ENCODE measurements at places on chromosomes 2 and 18.

GRCh38 chr18:7482342-7482741 lies 84.8 kb upstream of the PTPRM start:
- DNase-seq = no peak

DNA sequence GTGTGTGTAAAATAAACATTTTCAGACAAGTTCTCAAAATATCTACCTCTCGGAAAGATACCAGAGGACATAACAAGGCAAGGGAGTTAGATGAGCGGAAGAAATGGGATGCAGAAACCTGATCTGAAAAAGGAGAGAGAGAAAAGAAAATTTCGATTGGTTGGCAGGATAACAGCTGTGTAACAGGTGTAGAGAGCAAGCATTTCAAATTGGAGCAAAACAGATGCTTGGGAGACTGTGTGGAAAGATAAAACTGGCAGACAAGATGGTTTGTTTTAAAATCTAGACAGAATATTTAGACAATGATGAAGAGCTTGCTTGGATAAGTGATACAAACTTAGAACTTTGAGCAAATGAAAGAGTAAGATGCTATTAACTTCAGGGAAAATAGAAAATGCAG lies 20.2 kb downstream of the CHST9 start:
- DNase-seq = no peak

GRCh38 chr2:33529771-33530481 lies 53.5 kb downstream of the RASGRP3 start:
- no peak for DNase-seq

- no peak for DNase-seq
Measured at GRCh38 chr2:161386228-161386824, 29.8 kb upstream of the TBR1 start.

GRCh38 chr2:178927173-178927572 lies 120.0 kb upstream of the TTN start:
- DNase-seq = no peak

- no peak for DNase-seq
Measured at GRCh38 chr2:42967959-42968674, 175.7 kb upstream of the HAAO start.

GRCh38 chr2:121596221-121597080 lies 52.8 kb downstream of the CLASP1 start:
- peak; percentile 21 for DNase-seq

- no peak for DNase-seq
Measured at GRCh38 chr18:8808001-8808400, 102.6 kb downstream of the MTCL1 start.

DNA sequence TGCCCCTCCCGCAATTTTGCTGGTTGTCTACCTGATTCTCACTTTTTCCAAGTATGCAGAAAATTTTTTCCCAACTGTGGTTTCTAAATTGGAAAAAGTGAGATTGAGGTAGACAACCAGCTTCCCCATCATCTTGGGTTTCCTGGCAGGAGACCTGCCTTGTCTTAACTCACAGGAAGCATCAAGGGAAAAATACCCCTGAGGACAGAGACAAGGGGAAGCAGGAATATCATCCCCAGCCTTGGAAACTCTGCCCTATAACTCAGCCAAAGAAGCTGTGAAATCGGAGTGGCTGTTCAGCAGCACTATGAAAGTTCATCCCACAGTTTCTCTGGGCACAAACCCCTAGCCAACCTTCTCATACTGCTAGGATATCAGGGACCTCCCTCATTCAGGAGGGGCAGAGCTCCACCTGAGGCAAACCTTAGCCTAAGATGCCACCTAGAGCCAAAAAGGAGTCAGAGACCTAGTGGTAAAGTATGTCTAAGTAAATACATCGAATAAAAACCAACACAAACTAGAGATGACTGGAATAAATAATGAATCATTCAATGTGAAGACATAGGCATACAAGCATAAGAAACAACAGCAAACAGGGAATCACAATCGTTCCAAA lies 68.2 kb downstream of the ZSWIM2 start:
- no peak for DNase-seq

DNA sequence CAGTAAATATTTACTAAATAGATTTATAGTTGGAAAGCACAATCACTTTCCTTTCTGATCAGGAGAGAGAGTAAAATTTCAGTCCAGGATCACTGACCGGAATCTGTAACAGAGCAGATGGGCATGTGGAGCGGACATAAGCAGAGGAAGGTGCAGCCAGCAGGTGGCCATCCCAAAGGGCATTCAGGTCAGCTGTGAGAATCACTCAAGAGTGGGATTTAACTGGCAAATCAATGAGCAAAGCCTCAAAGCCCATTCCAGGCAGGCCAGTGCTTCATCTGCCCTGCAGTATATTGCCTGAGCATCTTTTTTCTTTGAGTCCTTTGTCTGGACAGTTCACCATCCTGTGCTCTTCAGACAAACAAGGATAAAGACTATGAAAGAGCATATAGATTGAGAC lies 166.4 kb upstream of the SLC14A2 start:
- DNase-seq = no peak

DNA sequence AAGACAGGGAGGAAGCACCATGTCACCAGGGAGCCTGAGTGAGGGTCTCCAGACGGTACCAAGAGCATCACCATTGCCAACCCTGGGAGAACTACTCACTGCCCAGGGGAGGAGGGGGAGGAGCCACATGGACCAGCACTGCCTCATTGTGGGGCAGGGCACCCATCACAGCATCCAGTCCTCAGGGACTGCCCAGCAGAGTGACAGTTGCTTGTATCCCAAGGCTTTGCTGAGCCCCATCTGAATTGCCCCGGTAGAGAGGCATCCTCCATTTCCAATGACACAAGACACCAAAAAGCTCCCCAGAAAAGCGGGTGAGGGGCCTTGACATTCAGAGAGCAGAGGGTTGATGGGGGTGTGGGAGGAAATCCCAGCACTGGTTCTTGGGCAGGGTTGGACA lies 6.8 kb upstream of the CIB4 start:
- no peak for DNase-seq

DNA sequence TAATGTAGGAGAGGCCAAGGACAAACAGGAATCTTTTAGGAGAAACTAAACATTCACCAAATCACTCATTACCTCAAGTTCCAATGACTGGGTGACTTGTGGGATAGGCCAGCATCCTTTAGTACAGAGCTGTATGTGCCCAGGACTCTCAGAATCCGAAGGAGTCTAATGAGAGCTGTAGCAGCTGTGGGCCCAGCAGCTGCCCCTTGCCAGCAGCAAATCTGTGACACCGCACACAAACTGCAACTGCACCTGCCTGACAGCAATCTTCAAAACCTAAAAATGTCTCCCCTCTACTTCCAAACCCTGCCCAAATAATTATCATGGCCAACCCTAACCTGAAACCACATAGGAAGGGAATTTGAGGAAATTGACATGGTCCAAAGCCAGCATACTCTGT lies 44.5 kb upstream of the ACVR2A start:
- DNase-seq = no peak

DNA sequence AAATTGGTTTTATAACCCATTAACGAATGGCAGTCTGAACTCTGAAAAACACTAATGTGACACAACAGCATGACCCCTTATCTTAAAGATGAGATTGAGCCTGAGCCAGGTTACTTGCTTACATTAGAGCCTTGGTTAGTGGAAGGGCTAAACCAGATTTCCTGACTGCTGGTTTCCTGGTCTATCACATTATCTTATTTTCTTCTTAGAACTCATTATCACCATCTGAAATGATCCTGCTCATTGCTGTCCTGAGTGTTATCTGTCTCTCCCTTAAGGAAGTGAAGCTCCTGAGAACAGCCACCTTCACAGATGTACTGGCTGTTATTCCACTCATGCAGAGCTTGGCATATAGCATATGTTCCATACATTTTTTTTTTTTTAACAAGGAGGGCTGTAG lies 9.0 kb upstream of the NRP2 start:
- DNase-seq = no peak

- DNase-seq = peak; percentile 45
Measured at GRCh38 chr18:46623541-46623940, 33.5 kb downstream of the LOXHD1 start.

DNA sequence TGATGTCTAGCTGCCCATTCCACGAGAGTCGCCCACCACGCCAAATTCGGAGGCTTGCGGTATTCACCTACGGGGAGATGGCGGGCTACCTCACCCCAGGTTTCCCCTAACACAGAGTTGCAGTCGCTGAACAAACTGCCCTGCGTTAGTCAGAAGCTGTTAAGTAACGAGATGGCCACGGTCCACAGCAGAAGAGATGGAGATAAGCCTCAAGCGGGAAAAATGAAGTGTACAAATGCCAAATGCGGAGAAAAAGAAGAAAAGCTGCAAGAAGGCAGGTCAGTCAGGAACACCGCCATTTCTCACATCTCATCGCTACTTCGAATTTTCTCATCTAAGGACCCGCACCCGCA lies 425 bp downstream of the ASB3 start:
- DNase-seq = peak; percentile 34

DNA sequence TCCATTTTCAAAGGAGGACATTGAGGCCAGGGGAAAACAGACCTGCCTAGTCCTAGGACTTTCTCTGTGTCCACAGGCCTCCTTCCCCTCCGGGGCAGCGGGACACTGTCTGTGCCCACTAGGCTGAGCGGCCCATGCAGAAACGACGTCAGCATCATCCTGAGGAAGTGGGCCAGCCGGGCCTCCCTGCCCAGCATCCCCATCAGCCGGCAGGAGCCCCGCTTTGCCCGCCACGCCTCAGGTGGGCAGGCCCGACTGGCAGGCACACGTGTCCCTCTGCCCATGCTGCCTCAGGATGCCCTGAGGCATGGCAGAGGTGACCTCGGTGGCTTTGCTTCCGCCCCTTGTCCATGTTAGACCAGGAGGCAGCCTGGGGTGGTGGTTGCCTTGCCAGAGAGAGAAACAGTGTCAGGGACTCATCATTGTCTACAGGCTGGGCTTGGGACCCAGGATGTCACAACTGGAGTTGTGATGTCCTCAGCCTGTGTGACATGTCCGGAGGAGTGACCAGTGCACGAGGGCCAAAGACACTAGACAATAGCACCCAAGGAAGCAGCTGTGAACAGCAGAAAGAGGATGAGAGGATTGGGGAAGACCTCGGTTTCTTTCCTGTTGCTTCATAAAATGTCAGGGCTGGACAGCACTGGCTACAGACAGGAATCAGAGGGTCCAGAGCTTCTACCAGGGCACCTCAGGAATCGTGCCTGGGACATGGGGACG lies 36.8 kb downstream of the TOGARAM2 start:
- DNase-seq = no peak

- DNase-seq = no peak
Measured at GRCh38 chr2:108554528-108554927, 20.3 kb downstream of the LIMS1 start.

DNA sequence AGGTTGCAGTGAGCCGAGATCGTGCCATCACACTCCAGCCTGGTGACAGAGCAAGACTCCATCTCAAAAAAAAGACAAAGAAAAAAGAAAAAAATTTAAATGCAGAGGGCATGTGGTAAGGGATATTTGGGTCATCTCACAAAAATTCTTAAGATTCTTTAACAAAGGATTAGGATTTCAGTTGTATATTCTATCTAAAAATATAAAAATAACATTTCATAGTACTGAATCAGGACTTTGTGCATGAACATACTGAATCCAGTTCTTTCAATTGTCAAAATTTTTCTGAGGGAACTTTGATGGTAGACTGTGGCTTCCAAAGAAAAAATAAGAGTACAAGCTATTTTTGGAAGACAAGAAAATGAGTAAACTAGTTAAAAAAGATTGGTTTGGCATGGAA lies 6.5 kb upstream of the PPP3R1 start:
- no peak for DNase-seq

DNA sequence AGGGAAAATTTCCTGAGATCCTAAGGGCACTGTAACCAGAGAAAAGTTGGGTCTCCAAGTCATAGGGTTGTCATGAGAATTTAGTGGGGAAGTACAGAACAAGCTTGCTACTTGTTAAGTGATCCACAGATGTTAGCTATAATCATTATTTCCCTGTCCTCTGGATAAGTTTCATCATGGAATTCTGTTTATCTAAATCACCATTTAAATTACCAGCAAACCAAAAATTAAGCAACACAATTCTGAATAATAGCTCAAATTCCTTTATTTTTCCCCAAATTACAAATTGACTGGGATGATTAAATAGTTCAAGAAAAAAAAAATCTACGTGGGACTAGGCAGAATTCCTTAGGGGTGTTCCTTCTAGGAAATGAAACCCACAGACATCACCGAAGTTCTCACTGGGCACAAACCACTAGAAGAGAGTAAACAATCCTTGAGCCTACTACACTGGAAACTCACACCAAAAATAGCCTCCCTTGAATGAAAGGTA lies 159.5 kb downstream of the COL6A3 start:
- DNase-seq = no peak

GRCh38 chr18:47882641-47883040 lies 47.8 kb downstream of the SMAD2 start:
- no peak for DNase-seq

GRCh38 chr2:11750422-11750821 lies 4.0 kb downstream of the LPIN1 start:
- peak; percentile 56 for DNase-seq

DNA sequence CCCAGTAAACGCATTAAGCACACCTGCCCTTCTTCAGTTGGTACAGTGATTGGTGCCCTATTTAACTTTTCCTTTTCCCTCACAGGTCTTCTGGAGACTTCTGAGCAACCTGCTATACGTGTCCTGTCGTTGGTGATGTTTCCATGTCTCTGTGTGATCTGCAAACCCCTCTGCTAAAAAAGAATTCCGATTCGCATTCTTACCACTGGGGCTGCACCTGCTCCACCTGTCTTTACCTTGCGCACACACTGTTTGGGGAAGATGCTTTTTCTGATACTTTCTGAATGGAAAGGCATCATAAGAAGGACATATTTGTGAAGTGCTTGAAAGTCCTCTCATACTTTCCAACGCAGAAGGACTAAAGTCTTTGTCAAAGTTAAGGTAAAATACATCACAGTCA lies 323.9 kb upstream of the SOX11 start:
- no peak for DNase-seq

- DNase-seq = peak; percentile 86
Measured at GRCh38 chr2:85826990-85827878, 61.6 kb downstream of the ST3GAL5 start.

- DNase-seq = no peak
Measured at GRCh38 chr2:110770959-110771431, 38.6 kb downstream of the ACOXL start.

GRCh38 chr2:231161877-231162329 lies 36.5 kb upstream of the ARMC9 start:
- DNase-seq = no peak

- no peak for DNase-seq
Measured at GRCh38 chr2:46717344-46718121, 198.1 kb downstream of the MCFD2 start.

- DNase-seq = no peak
Measured at GRCh38 chr2:23425338-23425871, 40.4 kb downstream of the KLHL29 start.

- DNase-seq = no peak
Measured at GRCh38 chr18:518081-518480, 17.6 kb upstream of the COLEC12 start.

DNA sequence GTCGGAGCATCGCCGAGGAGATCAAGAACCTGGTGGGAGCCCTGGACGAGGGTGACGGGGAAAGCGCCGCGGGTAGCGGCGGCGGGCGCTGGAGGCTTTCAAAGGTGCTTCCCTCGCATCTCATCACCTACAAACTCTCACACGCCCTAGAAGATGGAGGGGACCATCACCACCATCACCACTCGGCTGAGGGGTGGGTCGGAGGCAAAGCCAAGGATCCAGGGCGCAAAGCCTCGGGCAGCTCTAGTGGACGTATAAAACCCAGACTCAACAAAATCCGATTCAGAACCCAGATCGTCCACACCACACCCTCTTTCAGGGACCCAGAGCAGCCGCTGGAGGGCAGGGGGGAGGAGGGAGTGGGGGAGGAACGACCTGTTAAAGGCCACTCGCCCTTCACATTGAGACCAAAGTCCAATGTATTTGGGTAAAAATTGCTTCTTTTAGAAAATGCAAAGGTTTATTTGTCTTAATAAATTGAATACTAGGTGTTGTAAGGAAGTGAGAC lies 1.5 kb downstream of the SOWAHC start:
- DNase-seq = no peak

- no peak for DNase-seq
Measured at GRCh38 chr2:108418416-108418815, 30.6 kb upstream of the GCC2 start.
